ENCODE measurements at places on chromosomes 4 and X.

- DNase-seq, result peak; percentile 38
These were observed 169.0 kb upstream of the BCOR start for GRCh38 chrX:40266490-40267333.

DNA sequence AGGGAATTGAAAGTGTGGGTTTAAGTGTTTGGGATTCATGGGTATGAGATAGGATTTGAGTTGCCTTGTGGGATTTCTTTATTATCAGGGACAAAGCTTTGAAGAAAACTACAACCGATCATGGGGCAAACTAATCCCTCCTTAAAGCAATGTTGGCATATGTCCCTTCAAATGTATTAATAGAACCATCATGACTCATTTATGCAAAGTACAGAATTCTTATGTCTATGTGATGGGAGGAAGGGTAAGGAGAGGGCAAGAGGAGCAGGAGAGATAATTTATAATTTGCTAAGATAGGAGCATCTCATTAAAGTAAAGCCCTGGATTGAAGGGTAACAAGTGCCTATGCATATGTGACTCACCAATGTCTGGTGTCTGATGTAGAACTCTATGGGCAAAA is 94.2 kb downstream of the PHEX start:
- no peak for DNase-seq

- DNase-seq, result no peak
These were observed 2.4 kb downstream of the SLC25A43 start for GRCh38 chrX:119401569-119401968.

DNA sequence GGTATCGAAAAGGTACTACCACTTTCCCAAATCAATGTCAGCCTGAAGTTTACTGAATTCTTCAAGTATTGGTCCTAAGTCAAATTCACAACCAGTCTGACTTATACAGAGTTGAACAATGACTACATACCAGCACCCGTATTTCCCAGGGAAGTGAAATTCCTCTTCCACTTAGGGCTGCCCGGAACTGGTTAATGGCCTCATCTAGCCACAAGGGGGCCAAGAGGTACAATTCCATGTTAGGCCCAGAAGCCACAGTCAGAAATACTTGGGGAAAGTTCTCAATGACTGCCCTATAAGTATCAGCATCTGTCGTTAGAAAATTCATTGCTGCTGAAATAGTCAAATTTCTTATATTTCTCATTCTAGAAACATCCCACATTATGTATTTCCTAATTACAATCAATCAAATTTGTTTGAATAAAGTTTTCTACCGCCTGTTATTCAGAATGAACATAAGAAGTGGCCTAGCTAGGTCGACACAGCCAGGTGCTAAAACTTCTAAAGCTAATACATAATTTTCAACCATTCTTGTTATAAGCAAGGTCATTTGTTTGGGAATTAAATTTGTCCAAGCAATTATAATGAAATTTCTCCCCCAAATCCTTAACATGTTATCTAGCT is 5.6 kb upstream of the PCDH7 start:
- DNase-seq, result peak; percentile 18

GRCh38 chr4:33427676-33428075 is 2707.5 kb downstream of the PCDH7 start:
- no peak for DNase-seq

DNA sequence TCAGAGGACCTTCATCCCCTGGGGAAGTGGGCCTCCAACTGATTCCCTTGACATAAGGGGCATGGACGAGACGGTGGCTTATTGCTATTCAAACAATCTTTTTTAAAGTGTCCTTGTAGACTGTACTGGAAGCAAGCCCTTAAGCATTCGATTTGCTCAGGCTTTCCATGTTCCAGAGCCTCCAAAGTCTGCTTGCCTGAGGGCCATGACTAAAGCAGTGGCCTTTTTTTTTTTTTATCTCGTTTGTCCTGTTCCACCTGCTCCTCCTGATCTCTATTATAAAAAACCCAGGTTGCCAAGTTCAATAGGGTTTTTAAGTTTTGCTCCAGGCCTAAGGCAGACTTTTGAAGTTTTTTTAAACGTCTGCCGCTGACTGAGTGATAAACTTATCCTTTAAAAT is 103.7 kb upstream of the AADAT start:
- DNase-seq, result no peak

DNA sequence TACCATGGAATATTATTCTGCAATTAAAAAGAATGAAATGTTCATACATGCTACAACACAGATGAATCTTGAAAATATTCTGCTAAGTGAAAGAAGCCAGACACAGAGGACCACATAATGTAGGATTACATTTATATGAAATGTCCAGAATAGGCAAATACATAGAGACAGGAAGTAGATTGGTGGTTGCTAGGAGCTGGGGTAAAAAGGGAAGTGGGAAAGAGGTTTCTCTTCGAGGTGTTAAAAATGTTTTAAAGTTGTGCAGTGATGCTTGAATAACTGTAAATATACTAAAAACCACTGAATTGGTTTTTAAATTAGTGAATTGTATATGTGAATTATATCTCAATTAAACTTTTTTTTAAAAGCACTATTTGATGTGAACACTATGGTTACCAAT is 3.6 kb upstream of the NXT2 start:
- DNase-seq, result no peak

GRCh38 chr4:15375667-15376066 is 52.2 kb upstream of the C1QTNF7 start:
- no peak for DNase-seq

- no peak for DNase-seq
These were observed 40.4 kb upstream of the PAPSS1 start for GRCh38 chr4:107760281-107760947.

- DNase-seq, result no peak
These were observed 19.3 kb upstream of the ING2 start for GRCh38 chr4:183485411-183486160.

DNA sequence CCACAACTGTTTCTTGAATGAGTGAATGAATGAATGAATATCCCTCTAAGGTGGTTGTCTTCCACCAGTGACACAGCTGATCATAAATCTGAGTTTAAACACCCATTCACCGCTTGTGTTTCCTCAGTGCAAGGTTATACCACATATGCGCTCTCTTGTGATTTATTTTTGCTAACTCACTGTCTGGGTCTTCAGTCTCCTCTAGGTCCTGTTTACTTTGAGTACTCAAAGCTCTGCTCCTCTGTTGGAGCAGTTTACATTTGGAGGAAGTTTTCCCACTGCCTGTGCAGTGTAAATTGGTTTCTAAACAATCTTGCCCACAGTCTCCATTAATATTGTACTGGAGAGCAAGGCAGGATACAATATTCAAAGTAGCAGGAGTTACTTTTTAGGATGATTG is 212.6 kb upstream of the JADE1 start:
- no peak for DNase-seq

DNA sequence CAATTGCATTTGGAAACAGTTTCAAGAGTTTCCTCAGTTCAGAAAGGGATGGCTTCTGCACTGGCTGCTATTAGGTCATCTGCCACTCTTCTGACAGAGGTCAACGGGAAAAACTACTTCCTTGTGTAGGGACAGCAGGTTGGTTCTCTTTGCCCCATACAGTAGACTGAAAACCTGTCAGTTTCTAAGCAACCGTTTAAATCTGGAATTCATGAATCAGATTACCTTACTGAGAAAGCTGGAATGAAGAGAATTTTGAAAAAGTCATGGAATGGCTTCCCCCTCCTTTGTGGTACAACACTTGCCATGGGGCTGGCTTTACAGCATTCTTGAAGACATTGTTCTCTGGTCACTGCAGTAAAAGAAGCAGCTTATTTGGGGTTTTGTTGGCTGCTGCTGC is 240.3 kb downstream of the IL1RAPL2 start:
- no peak for DNase-seq

DNA sequence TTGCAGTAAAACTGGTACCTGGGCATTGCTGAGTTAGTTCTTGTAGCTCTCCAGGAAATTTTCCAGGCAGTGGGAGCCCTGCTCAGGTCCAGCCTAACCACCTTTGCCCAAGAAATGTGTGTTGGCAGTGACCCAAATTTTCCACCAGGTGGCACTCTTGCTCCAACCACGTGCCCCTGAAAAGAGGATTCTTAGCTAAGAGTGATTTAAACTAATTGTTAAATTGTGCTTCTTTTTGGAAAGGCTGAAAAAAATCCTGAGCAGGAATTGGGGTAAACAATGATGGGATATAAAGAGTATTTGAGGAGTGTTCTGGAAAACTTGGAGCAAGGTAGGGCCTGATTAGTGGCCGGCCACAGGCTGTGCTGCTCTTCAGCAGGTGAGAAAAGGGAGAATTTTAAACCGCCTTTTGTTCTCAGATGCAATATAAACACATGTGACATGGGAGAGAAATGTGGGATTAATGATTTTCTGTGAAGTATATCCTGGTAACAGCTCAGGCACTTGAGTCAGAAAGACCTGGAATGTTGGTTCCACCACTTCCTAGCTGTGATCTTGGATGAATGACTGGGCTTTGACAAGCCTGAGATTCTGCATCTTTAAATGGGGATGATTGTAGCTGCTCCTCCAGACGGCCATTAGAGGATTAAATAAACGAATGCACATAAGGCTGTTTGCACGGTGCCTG is 219.6 kb downstream of the PTTG2 start:
- DNase-seq, result peak; percentile 35

DNA sequence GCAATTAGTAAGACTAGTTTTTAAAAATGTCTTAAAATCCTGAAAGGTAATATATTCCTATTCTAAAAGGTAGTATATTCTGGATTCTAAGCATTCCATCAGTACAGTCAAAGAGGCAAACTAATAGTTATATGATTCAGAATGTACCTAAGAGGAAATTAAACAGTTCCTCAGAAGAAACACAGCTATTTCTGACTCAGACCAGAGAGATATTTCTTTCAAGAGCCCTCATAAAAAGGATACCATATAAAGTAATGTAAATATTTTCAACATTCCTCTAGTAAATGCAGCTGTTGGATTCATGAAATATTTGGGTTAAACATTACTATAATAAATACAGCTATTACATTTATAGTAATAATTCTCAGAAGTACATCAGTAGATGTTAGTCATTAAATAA is 358.3 kb downstream of the MAGEB5 start:
- no peak for DNase-seq

GRCh38 chr4:11271263-11271662 is 157.4 kb downstream of the HS3ST1 start:
- no peak for DNase-seq

DNA sequence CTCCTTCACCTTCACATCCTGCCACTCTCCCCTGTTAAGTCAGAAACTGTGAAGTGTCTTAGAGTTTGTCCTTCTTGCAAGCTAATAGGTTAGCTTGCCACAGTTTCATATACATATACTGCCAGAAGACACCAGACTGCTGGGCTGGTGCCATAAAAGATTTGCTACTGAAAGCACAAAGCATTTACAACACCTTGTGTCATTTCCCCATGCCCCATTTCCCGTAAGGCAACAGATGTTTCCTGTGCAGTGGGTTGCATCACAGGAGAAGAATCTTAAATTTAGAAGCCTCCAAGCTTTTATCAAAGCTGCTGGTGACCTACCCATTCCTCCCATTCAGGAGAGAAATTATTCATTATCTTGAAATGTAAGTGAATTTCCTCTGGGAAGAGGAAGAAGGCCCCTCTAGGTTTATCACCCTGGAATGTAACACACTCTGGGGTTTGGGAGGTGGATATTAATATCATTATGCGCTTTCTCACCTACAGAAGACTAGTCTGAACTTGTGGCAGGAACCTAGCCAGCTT is 34.5 kb upstream of the RAB33B start:
- peak; percentile 9 for DNase-seq

DNA sequence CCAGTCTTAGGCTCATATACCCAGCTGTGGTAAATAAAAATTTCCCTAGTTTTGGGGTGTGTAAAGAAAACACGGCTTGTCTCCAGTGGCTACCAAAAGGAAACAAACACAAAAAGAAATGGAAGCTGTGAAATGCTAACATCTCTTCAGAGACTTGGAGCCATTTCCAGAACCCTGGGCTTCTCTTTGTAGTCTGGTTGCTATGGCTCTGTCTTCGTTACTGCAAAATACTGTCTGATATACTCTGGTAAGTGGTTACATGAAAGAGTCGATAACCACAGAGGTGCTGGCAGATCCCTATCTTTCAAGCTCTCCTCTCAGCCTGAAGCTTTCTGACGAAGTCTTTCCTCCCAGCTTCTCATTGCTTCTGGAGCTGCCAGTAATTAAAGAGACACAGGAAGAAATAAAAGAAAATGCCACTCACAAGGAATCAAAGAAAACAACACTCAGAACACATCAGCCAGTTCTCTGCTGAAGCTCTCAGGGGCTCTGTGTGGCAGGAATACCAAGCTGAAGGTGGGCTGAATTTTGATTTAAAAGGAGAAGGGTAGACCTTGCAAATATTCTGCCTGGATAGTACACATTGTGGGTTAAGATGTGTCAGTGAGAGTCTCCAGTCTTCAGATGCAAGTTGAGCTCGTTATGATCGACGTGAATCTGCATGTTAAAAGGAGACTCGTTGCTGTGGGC is 107.6 kb upstream of the FAM9C start:
- DNase-seq, result no peak

DNA sequence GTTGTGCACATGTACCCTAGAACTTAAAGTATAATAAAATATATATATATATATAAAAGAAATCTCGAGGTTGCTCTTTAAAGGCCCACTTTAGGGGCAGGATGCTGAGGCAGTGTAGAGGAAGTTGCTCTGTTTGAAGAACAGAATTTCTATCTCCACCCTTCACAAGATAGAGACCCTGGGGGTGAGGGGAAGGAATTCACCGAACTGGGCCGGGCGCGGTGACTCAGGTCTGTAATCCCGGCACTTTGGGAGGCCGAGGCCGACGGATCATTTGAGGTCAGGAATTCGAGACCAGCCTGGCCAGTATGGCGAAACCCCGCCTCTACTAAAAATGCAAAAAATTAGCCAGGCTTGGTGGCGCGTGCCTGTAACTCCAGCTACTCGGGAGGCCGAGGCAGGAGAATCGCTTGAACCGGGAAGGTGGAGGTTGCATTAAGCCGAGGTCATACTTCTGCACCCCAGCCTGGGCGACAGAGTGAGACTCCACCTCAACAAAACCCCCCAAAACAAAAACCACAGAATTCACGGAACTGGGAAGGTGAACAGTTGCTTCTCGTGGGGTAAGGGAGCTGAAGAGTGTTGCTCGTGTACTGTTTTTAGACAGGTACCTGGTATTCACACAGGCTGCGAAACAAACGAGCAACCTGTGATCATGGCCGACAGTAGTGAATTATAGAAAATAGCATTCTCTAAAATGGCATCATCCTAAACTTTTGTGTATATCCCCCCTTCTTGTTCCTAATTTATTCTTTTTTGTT is 6.2 kb downstream of the PLAC8 start:
- DNase-seq, result no peak

DNA sequence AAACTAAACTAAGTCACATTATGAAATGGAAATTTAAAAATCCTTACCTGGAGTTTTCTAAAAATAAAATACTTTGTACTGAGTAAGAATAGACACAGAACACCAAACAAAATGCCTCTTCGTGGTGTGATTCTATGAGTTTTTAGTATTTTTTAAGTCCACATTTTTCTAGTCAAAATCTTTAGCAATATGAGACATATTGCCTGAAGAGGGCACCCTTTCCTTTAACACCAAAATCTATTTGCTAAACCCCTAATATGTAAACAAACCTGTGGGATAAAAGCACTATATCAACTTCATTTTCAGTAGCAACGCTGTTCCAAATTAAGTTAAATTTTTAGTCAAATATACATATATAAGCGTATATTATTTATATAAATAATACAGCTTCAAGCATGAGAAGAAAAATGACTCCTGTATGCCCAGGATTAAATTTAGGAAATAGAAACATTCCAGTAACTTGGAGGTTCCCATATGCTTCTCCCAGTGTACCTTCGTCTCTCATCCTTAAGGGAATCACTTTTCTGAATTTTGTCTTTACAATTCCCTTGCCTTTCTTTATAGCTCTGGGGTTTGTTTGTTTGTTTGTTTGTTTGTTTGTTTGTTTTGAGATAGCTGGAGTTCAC is 23.0 kb upstream of the PGM2 start:
- DNase-seq, result peak; percentile 55

GRCh38 chr4:122692641-122693520 is 39.6 kb upstream of the BBS12 start:
- DNase-seq, result no peak

Measured in NCI-H1105 treated with DMSO at 0.1 percent for 48 hours (cell line).